Left cardiac atrium (tissue), 4 donors: ENCODE measurements at places on chromosomes 13 and 19. TPM values are rescaled to one million over a fixed set of nuclear protein-coding genes. Genes with fewer than 3 reads are reported as not detected.

SWSAP1 gene
- 1.3 TPM for total RNA-seq

LGALS7 gene
- total RNA-seq: not detected

DNA sequence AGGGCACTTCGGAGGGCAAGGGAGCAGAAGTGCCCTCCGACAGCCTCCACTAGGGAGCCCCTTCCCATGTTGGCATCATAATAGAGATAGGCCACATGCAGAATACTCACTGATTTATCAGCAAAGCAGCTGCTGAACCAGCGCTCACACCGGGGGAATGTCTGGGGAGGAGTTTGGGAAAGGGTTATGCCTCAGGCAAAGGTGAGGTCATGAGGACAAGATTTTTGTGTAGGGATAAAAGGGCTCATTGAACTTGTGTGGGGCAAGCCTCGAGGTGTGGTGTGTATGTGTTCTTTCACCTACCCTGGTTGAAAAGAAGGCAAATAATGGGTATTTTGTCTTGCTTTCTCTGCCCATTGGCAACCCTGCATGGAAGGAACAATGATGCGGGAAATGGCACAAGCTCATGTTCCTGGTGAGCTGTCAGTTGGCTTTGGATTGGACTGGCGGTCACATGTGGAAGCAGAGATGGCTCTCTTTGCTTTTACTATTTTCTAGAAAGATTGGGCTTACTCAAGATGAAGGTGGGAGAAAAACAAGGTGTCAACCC lies 39.1 kb upstream of the SLC7A9 start:
- DNase-seq: no peak

GRCh38 chr19:3186160-3186688 lies 494 bp downstream of the NCLN start:
- DNase-seq: peak; percentile 19

DNA sequence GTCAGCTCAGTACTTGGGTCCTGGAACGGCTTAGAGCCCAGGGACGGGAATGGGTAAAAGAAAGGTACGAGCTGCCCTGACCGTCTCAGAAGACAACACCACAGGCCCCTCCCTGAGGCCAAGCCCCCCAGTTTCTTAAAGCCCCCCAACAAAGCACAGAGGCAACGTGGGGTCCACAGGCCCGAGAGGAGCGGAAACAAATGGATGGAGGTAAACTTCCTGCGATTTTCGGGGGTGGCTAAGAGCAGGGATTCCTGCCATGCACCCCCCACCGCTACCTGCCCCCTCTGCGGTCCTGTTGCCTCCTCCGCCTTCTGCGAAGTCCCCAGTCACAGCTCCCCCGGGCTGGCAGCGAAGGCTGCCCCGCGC lies 48.2 kb downstream of the PTPRS start:
- DNase-seq: no peak

- no peak for DNase-seq
Measured at GRCh38 chr19:32607479-32607878, 26.5 kb downstream of the PDCD5 start.
